Lung (tissue), 17 donors: ENCODE measurements at places on chromosomes 1 and 21. TPM values are rescaled to one million over a fixed set of nuclear protein-coding genes. Genes with fewer than 3 reads are reported as not detected.
A peak's percentile ranks its signal among the peaks of the same experiment; 100 is the strongest.

- DNase-seq = no peak
Measured at GRCh38 chr1:7366955-7367665, 404.0 kb upstream of the VAMP3 start.

- DNase-seq = no peak
Measured at GRCh38 chr1:53616927-53617326, 122.0 kb downstream of the GLIS1 start.

- DNase-seq = no peak
Measured at GRCh38 chr1:6517435-6517851, 26.0 kb upstream of the PLEKHG5 start.

DNA sequence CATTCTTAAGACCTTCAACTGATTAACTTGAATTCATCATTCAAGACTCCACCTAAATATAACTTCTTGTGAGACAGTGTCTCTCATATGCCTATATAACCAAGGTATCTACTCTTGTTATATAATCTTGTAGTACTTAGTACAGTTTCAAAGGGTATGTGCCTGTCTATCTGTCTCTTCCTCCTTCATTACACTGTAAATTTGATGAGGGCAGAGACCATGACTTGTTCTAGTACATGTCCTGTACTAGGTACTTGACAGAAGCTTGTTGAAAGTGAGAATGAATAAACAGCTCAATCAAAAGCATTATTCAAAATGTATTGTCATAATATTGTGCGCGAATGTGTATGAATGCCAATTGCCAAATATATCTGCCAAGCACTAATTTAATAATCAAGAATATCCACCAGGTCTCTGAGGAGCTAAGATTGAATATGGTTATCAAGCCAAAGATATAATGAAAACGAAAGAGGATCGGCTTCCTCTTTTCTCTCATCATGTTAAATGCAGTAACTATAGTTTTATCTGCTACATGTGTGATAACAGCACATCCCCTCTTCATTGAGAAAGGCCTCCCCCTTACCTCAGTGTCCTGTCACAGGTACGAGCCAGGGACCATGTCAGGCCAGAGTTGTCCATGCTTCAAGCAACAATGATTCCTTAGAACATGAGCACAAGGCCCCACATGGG is 117.3 kb downstream of the UCHL5 start:
- DNase-seq = no peak

DNA sequence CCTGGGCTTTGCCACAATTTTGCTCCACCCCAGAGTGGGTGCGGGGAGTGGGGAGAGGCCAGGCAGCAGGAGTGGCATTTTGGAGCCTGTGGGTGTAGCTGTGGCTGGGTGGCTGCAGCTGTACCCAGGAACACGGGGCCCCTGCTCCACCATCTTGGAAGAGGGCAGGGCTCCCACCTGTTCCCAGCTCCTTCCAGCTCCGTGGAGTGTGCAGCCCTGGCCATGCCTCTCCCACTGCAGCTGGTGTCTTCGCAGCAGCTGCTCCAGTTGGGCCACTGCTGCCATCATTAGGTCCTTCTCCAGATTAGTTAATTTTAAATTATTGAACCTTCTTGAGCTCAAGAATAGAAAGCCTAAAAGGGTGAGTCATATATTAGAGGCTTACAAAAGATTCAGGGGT is 17.6 kb downstream of the FAM20B start:
- no peak for DNase-seq

- DNase-seq = no peak
Measured at GRCh38 chr21:33434770-33435360, 31.7 kb downstream of the IFNGR2 start.

DNA sequence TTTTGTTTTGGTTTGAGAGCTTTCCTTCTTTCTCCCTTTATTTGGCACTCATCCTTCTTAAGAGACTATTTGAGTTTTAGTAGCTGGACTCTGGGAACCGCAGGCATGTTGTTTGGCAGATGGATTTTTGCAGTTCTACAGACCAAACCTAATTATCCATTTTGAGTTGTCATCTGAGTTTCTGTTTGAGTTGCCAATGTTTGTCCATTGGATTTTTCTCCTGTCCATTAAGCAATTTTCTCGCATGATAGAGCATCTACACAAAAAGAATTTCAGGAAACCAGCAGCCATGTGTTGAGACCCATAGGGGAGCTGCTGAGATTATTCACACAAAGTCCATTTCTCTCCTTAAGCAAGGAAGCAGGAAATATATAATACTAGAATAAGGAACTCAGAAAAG is 17.2 kb upstream of the CXADR start:
- DNase-seq = no peak

GRCh38 chr1:153869486-153869885 is 53.3 kb downstream of the GATAD2B start:
- no peak for DNase-seq

DNA sequence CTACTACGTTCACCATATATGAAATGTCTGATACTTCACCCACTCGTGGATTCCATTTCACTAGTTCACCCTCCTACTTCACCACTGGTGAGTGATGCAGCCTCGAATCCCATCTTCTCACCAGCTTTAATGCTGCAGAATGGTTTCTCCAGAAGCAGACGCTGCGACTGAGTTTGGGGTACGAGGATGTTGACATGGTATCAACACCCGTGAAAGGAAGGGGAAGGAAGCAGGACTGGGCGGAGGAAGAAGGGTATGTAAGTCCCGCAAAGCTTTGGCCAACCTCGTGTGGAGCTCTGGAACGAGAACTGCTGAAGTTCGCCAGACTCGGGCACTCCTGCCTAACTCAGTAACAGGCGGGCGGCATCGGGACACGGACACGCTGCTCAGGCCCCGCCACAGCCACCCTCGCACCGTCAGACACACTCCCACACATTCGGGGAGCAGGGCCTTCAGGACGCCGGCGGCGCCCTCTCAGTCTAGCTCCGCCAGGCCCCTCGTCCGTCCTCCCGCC is 833 bp upstream of the DIP2A start:
- peak; percentile 35 for DNase-seq

GRCh38 chr21:41378849-41379248 is 17.0 kb downstream of the MX2 start:
- DNase-seq = no peak

GRCh38 chr1:116127123-116127847 is 16.1 kb downstream of the MAB21L3 start:
- no peak for DNase-seq

Gene SRP9
- total RNA-seq = 244 TPM

Gene TUFT1
- 9.2 TPM for total RNA-seq

Gene FAM151A
- total RNA-seq = not detected

Gene CYYR1
- 21.6 TPM for total RNA-seq

Gene LHX8
- not detected for total RNA-seq
